NAMALWA (cell line): ENCODE measurements at places on chromosomes 1 and 21.

- DNase-seq: peak; percentile 87
Observed at GRCh38 chr1:90721210-90722194, 4.4 kb upstream of the BARHL2 start.

- no peak for DNase-seq
Observed at GRCh38 chr1:204459706-204460105, 34.9 kb downstream of the PIK3C2B start.

- DNase-seq: no peak
Observed at GRCh38 chr1:156935505-156936128, 15.2 kb downstream of the LRRC71 start.

DNA sequence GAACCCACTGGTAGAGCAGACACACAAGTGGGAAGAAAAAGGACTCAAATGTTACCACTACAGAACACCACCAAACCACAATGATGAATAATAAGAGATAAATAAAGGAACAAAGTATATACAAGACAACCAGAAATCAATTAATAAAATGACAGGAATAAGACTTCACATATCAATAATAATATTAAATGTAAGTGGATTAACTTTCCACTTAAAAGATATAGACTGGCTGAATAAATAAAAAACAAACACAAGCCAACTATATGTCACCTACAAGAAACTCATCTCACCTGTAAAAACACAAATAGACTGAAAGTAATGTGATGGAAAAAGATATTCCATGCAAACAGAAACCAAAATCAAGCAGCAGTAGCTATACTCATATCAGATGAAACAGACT, 6.9 kb upstream of the CLIC6 start:
- no peak for DNase-seq

- peak; percentile 15 for DNase-seq
Observed at GRCh38 chr1:3215198-3216014, 146.4 kb downstream of the PRDM16 start.

DNA sequence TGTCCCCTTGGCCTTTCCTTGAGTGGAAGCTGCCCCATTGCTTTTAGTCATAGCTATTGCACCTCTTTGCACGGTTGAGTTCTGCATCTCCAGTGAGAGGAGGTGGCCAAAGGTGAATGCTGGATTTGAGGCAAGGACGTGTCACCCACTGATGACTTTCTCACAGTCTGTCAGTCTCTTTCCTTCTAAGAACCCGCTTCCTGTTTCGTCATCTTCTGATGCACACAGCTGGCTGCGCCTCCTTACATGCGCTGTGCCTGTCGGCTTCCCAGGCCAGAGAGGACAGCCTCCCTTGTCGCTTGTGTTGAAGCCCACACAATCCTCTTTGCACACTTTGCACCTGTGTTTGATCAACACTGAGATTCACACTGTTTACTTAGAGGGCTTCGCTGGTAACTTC, 41.8 kb upstream of the PWP2 start:
- peak; percentile 38 for DNase-seq

- no peak for DNase-seq
Observed at GRCh38 chr21:38688068-38688467, 117.7 kb upstream of the ETS2 start.

DNA sequence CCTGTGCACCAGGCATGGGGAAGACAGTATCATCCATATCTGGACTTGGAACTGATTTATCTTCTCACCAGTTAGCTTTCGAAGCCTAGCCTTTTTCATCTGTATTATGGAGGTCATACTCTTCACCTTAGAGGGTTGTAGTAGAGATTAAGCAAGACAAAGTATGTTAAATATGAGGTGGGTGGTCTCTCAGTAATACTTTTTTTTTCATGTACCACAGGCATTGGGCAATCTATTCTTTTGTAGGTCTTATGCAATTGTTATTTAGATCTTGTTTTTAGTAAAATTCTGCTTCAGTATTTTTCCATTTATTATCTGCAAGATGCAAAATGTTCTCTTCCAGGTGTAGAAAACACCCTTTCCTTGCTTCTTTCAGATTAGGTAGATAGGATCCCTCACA, 35.2 kb upstream of the OR2B11 start:
- no peak for DNase-seq

- DNase-seq: no peak
Observed at GRCh38 chr1:6106321-6106731, 60.6 kb downstream of the KCNAB2 start.

DNA sequence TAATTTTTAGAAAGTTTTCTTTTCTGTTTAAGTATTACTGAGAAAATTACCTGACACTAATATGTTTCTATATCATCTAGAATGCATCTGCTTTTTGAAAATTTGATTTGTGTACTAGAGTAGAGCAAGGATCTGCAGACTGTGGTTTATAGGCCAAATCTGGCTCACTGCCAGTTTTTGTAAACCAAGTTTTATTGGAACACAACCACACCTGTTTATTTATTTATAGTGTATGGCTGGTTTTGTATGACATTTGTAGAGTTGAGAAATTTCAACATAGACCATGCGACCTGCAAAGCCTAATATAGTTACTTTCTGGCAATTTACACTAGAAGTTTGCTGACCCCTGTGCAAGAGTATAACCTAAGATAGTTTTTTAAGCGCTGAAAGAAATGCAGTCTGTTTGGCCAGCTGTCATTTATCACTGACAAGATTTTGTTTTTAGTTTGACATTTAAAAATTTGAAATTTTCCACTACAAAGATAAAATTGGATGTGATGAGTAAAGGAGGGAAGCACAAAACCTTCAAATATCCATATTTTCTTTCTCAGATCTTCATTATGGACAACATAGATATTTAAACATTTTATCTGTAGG, 36.1 kb upstream of the CACYBP start:
- DNase-seq: peak; percentile 96

DNA sequence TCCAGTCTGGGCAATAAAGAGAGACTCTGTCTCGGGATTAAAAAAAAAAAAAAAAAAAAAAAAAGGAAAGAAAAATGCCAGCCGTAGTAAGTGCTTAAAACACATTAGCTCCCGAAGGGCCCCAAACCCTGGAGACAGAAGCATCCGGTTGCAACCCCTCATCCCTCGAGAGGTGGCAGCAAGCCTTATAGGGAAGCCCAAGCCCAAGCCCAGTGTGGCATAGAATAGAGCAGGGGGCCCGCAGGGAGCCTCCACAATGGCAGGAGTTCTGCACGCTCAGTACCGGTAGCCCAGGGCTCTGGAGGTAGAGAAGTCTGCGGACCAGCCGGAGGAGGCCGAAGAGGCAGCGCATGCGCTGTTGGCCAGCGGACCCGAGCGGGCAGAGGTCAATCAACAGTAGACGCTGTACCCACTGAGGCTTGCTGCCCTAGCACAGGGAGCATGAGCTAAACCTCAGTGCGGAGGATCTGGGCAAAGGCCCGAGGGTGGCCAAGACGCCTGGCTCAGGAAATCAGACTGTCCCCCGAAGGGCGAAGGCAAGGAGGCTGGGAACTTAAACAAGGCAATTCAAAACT, 34.1 kb upstream of the C1orf198 start:
- no peak for DNase-seq

- DNase-seq: peak; percentile 94
Observed at GRCh38 chr1:153805042-153805745, 30.0 kb downstream of the SLC27A3 start.

- DNase-seq: peak; percentile 17
Observed at GRCh38 chr1:219566951-219567947, 45.7 kb downstream of the ZC3H11B start.

- no peak for DNase-seq
Observed at GRCh38 chr1:18938707-18939070, 17.8 kb downstream of the IFFO2 start.

DNA sequence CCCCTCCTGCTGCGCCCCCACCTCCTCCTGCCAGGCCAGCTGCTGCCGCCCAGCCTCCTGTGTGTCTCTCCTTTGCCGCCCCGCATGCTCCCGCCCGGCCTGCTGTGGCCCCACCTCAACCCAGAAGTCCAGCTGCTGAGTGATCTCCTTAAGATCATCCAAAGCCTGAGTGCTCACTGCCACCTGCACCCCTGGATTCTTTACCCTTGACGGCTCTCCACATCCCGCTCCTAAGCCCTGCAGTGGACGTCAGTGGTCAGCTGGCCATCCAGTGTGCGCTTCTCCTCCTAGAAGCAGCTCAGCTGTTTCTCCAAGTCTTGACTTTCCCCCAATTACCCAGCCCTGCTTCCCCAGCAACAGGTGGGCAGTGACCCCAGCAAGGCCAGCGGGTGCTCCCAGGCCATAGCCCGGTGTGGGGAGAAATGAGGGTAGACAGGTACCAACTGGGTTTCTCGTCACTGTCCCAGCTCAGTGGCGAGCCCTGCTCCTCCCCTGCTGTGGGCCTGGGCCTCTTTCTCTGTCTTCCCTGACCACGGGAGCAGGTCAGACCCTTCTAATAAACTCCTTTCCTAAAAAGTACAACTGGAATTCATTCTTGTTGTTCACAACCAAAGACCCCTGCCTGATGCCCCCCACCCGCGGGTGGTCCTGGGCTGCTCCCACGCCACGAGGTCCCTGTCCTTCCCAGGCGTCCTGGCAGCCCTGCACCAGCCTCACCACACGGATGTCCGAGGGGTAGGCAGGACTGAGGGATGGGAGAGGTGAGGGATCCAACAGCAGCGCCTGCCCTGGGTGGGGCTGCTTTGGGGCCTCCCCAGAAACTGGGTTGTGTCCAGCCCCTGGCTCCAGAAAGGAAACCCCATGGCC, 1.4 kb downstream of the KRTAP10-7 start:
- no peak for DNase-seq

- DNase-seq: no peak
Observed at GRCh38 chr1:185776522-185776921, 42.3 kb downstream of the HMCN1 start.

- no peak for DNase-seq
Observed at GRCh38 chr1:244672946-244673682, 20.2 kb downstream of the DESI2 start.

- DNase-seq: no peak
Observed at GRCh38 chr1:3062616-3063378, 6.2 kb upstream of the PRDM16 start.

GRCh38 chr1:169338617-169339016, 29.0 kb downstream of the NME7 start:
- no peak for DNase-seq

DNA sequence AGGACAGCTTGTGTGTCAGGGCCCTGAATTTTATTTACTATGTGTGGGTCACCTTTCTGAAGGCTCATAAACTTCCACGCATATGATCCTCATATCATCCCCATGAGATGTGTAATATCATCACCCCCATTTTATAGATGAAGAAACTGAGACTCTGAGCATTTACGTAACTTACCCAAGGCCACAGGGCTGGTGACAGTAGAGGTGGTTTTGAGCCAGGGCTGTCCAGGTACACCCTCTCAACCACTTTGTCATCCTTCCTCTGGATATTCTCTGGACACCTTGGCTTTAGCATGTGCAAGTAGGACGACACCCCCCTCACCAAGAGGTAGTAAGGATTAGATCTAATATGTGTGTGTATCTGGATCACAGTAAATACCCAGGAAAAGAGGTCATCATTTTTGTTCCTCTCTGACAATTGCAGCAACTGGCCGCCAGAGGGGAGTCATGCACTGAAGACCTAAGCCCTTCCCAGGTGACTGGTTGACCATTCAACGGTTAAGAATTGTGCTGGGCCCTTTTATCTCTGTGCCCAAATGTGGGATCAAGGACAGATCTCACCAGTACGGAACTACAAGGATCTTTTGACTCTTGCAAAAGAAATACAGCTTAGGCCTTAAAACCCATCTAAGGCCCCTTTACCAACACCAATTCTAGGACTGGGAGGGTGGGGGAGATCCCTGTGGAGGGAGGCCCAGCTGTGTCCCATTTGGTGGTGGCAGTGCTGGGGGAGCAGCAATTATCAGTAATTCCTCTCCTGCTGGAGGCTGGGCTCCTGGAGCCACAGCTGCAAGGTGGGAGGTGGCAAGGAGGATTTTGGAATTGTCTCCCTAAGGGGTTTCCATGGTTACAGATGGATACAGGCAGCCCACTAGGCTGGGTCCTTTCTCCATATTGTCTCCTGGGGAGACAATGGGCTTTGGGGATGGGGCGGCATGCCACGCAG, 13.7 kb upstream of the E2F2 start:
- DNase-seq: peak; percentile 88
